LHCN-M2 (cell line): ENCODE measurements at places on chromosomes 7 and 10. TPM values are rescaled to one million over a fixed set of nuclear protein-coding genes. Genes with fewer than 3 reads are reported as not detected.
A peak's percentile ranks its signal among the peaks of the same experiment; 100 is the strongest.

GRCh38 chr7:33649476-33650441, 255.6 kb upstream of the BMPER start:
- DNase-seq: no peak

SLC16A9 gene
- total RNA-seq: 0.80 and 0.90 TPM in 2 replicates

GRCh38 chr10:42111076-42111475, 527.3 kb downstream of the ZNF33B start:
- DNase-seq: no peak

DNA sequence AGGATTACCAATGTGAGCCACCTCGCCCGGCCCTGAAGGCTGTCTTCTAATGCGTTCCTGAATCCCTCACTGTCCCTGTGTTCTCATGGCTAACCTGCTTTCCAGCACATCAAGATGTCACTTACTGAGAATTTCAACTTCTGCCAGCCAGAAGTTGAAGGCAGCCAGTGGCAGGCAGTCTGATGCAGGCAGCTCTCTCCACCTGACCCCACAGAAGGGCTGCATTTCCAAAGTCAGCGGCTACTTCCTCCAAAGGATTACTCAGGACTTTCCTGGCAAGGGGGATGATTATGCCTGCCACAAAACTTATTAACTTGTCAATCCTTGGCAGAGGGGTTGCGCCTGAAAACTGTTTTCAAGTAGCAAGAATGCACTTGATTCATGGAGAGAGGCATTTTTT, 1219.4 kb downstream of the TYW1 start:
- DNase-seq: no peak

TAS2R3 gene
- total RNA-seq: 0.19 and 0.34 TPM in 2 replicates

- no peak for DNase-seq
Observed at GRCh38 chr10:74738985-74739567, 87.3 kb upstream of the KAT6B start.

PILRA gene
- not detected in 2 replicates for total RNA-seq

- peak; percentile 36 for DNase-seq
Observed at GRCh38 chr10:122878799-122879338, 512 bp downstream of the FAM24B start.

SEMA3C gene
- total RNA-seq: 104 and 136 TPM in 2 replicates

- no peak for DNase-seq
Observed at GRCh38 chr7:37356911-37357636, 91.6 kb downstream of the ELMO1 start.

GRCh38 chr7:81165070-81165469, 246.2 kb upstream of the SEMA3C start:
- DNase-seq: no peak

DNA sequence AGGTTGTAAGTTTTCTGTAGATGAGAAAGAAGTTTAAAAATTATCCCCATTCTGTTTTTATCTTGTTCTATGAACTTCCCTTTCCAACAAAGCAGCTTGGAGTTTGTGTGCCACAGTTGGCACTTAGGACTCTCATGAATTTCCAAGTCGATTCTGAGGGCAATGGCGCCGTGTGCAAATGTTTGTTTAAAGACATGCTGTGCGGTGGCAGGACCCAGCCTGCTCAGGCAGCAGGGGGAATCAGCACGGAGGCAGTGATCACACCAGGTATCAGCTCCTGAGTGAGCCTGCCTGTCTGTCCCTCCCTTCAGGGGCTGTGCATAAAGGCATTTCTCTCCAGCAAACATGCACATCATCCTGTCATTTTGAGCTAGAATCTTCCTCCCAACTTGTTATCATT, 109.8 kb upstream of the WDR11 start:
- no peak for DNase-seq

DNA sequence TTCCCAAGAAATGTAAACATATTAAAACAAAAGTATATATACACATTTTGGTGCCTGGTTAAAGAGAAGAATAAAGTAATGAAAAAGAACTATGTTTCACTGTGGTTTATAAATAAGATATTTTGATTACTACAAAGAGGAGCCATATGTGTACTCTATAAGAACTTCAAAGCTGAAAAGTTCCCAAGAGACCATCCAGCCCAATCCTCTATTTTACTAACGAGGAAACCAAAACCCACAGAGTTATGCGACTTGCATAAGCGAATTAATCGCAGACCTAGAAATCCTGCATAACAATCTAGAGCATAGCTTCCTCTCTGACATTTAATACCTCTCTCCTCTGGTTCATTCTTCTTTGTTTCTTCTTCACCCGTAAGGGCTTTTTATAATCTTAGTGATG, 937.1 kb downstream of the CNTNAP2 start:
- DNase-seq: no peak

PDK4 gene
- total RNA-seq: 0.45 and 0.46 TPM in 2 replicates

- DNase-seq: no peak
Observed at GRCh38 chr10:128896116-128896795, 570.8 kb upstream of the MGMT start.

DNA sequence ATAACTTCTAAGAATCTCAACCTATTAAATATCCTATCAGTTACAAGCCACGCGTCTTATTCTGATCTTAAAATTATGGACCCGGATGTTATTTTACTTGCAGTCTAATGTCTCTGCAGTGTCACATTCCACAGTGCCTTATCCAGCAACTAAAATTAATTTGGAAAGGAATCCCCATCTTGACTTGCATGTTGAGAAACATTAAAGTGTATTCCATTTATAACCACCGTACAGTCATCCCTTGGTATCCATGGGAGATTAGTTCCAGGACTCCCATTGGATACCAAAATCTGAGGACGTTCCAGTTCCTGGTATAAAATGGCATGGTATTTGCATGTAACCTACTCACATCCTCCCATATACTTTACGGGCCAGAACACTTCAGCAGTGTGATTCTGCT, 194.7 kb downstream of the ARHGAP21 start:
- DNase-seq: no peak

AFAP1L2 gene
- total RNA-seq: under 0.01 TPM in 1 of 2 replicates, not detected in the other

- DNase-seq: no peak
Observed at GRCh38 chr10:16816171-16816570, 1.1 kb downstream of the RSU1 start.

DNA sequence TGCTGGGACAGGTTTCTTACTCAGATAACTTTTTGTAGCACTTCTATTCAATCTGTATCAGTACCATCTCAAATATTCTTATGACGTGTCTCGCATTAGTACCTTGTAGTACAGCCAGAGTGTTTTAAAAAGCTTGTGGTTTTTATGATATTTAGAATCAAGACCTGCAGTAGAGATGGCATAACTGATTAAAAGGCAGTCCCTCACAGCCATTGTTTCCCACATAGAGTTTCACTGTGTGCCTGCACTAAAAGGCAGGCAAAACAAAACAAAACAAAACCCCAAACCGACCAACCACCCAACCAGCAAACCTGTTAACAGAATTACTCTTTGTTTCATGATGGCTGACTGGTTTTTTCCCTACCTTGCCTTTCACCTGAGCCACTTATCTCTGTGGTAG, 221.3 kb upstream of the DGKB start:
- DNase-seq: no peak

DNA sequence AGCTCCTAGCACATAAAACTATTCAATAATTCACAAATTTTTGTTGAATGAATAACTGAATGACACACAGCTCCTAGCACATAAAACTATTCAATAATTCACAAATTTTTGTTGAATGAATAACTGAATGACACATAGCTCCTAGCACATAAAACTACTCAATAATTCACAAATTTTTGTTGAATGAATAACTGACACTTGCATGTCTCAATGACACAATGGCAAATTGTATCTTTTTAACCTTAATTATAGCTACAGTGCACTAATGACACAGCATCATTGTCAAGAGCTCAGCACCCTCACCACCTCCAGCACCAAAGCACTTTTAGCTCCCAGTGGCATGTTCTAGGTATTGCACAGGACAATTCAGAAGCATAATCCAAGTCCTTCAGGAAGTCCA, 131.6 kb downstream of the PDE1C start:
- DNase-seq: peak; percentile 3

DNA sequence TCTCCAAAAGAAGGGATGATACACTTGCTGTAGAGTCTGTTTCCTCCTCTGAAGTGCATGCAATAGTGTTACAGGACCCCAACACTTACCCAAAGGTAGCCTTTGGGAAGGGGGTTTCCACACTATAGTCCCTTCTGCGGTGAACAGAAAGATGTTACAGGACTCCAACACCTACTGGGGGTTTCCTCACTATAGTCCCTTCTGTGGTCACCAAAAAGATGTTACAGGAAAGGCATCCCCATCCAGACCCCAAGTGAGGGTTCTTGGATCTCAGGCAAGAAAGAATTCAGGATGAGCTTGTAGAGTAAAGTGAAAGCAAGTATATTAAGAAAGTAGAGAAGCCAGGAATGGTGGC, 69.2 kb upstream of the PIK3CG start:
- no peak for DNase-seq
